ENCODE measurements at places on chromosomes 2 and 18.

- no peak for DNase-seq
These were observed 161.4 kb downstream of the RPIA start for GRCh38 chr2:88852753-88853402.

GRCh38 chr2:226699321-226699720 is 100.3 kb downstream of the IRS1 start:
- DNase-seq = peak; percentile 55

DNA sequence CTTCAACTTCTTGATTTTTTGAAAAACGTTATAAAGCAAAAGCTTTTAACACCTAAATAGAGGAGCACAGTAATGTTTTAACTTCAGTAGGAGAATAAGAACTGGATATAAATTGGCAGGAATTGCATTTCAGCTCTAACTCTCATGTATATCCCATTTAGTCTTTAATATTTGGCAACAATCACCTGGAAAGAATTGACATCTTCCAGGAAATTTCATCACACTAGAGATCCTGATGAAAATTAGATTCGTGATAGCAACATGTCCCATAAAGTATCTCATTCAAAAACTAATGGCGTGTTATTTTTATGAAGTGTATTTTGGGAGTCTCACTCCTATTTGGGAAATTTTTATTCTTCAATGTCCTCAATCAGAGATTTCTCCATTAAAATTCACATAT is 131.1 kb upstream of the DNAJC10 start:
- DNase-seq = no peak

DNA sequence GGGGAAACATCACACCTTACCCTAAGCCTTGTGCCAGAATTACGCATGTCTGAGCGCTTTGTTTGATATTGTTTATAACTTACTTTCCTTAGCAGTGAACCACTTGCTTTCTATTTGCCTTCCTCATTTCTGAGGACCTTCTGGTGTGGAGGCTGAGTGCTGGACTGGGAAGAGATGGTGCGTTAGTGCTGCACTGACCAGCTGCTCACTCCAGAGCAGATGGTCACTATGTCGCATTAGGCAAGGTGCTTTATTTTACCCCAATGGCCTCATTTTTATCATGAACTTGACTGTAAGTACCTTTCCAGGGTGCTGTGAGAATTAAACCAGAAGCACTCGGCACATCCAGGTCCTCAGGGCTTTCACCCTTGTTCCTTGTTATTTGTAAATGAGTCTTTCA is 46.6 kb upstream of the TMEM18 start:
- no peak for DNase-seq

GRCh38 chr18:75358928-75359327 is 68.6 kb downstream of the SMIM21 start:
- DNase-seq = no peak
